Body of pancreas (tissue), 4 donors: ENCODE measurements at places on chromosomes 1 and 21. TPM values are rescaled to one million over a fixed set of nuclear protein-coding genes. Genes with fewer than 3 reads are reported as not detected.

GRCh38 chr1:206883160-206883559 is 14.1 kb upstream of the IL24 start:
- no peak for DNase-seq

IGSF9 gene
- 4.9 TPM for total RNA-seq

SPATA45 gene
- not detected for total RNA-seq

JAM2 gene
- 0.33 TPM for total RNA-seq
